ENCODE measurements at places on chromosomes 11 and 22.
A peak's percentile ranks its signal among the peaks of the same experiment; 100 is the strongest.

DNA sequence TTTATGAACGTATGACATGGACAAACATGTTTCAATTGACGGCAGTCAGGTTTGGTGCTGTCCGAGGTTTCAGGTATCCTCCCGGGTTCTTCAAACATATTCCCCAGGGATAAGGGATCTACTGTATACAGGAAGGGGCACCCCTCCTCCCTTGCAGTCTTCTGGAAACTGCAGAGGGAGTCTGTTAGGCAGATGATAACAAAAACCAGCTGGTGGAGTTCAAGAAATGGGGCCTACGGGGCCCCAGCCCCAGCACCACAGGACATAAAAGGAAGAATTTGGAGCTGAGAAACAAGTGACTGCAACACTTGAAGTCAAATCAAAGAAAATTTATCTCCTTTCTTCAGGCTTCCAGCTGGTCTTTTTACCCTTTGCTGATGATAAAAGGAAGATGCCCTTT lies 32.1 kb downstream of the SNU13 start:
- DNase-seq: no peak

DNA sequence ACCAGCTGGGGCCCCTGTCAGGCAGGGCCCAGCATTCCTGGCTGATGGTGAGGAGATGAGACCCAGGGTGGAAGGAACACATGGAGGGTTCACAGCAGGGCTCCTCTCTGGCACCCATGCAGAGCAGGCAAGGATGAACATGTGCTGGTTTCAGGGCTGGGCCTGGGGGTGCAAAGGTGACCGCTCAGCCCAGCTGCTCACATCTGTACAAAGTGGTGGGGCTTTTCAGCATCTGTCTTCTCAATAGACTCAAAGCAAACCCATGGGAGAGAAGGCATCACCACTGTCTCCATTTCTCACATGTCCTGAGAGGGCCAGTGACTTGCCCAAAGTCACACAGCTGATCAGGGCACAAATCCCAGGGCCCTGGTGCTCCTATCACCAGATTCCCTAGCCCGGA lies 27.3 kb upstream of the TCF20 start:
- no peak for DNase-seq

- DNase-seq: no peak
Observed at GRCh38 chr11:2911088-2911784, 18.0 kb downstream of the PHLDA2 start.

DNA sequence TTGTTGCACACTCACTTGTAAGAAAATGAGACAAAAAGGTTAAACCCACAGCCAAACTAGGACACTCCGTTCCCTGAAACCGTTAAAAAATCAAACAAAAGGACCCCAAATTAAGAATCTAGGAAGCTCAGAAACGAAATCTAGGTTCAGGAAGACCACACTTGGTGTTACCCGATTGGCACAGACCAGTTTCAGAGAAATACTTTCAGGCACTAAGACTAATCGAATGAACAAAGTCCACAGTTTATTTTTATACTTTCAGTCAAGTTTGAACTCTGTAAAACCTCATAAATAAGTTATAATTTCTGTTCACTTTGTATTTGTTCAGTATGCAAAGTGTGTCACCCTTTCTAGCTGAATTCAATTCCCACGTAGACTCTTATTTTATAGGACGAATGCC lies 38.8 kb upstream of the TTC12 start:
- no peak for DNase-seq

DNA sequence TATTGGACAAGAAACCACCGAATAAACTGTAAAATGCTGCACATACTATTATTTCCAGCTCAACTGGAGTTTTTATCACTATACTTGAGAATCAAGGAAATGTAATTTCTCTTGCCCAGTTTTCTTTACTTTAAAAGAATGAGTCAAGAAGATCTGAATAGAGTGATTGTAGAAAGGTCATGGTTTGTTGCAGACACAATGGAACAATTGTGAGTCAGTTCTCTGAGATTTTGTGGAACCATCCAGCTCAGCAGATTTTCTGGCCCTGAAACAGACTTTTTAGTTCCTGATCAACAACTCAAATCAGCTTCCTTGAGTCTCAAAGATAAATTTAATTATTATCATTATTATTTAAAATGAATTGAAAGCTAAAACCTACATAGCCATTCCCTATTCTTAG lies 1.3 kb downstream of the TCN1 start:
- DNase-seq: peak; percentile 90

- DNase-seq: no peak
Observed at GRCh38 chr22:27517361-27518155, 284.0 kb downstream of the MN1 start.

Data from foreskin melanocyte (primary cell).